Activated T-helper 1 cell treated with anti-CD3 and anti-CD28 coated beads, Interleukin-2, amount 50 U/mL, for 16 hours (primary cell): ENCODE measurements at places on chromosomes 4 and X.

DNA sequence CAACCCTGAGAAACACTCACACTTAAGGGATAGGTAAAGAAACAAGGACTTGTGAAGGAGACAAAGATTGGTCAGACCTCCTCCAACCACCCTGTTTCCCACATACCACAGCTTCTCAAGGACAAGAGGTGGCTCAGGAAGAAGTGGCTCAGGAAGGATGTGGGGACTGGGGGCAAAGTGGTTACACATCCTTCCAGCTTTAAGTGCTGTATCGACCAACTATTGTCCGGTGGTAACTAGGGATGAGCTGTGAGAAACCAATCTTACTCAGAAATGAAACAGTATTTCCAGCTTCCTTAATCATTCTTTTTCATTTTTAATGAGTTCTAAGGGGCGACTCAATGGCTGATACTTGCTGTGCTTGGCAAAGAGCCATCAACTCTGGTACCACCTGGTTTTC, 8.5 kb upstream of the LHFPL1 start:
- DNase-seq = no peak

- DNase-seq = no peak
These were observed 35.3 kb downstream of the FAM13A start for GRCh38 chr4:89021684-89022083.

DNA sequence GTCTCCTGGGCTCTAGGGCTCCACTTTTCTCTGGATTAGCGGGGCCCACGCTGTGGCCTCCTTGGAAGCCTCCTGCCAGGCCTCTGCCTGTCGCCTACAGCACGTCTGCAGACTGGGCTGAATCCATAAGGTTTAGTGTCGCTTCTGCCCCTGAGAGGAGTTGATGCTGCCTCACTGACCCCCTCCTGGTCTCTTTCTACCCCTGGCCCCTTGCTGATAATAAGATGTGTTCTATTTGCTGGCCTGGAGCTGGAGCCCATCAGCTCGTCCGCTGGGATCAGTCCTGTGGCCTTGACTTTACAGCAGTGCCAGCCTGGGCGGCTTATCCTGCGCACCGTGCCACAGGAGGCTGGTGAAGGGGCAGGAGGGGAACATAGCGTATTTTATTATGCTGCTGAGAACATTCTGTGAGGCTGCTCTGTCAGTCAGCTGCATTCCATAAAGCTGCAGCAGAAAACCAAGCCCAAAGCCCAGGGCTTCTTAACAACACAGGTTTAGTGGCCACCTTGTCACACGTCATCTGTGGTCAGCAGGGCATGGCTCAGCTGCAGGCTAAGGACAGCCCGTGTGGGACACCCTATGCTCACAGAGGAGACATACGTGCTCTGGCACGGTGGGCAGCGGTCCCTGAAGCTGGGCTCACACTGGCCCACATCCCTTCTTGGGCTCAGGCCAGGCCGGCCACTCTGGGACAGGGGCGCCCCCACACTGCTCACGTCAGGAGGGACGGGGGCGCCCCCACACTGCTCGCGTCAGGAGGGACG, 29.3 kb upstream of the HGFAC start:
- no peak for DNase-seq

DNA sequence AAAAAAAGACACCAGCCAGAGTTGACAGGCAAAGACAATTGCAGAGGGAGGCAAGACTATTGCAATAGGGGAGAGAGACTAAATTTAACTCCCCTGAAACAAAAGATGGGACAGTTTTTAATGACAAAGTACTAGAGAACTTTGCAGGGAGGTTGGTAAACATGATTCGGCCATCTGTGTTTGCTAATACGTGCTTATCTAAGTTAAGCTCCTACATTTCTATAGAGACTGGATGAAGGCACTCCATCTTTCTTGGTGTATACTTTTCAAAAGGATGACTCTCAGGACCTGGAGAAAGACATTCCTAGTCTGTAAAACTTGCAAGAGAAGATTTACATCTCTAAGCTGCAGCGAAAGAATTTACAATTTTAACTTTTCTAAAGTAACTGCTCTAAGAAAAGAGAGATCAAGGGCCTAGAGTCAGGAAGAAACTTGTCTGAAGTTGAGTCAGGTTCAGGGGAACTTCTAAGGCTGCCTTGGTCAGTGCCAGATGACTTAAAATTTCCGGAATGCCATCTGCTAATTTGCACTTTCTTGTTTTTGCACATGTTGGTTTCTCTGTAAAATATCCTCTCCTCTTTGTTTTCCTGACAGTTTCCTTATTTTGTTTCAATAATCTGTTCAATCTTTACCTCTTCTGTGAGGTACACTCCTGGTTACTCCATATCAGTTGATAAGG, 10.6 kb downstream of the ADAM29 start:
- no peak for DNase-seq

- DNase-seq = no peak
These were observed 1.7 kb downstream of the EVC2 start for GRCh38 chr4:5706486-5707290.

- no peak for DNase-seq
These were observed 2384.1 kb downstream of the PCDH7 start for GRCh38 chr4:33104273-33104672.
